ENCODE measurements at places on chromosomes 7 and 10.

GRCh38 chr7:113657603-113658002 lies 261.2 kb downstream of the PPP1R3A start:
- DNase-seq = no peak

DNA sequence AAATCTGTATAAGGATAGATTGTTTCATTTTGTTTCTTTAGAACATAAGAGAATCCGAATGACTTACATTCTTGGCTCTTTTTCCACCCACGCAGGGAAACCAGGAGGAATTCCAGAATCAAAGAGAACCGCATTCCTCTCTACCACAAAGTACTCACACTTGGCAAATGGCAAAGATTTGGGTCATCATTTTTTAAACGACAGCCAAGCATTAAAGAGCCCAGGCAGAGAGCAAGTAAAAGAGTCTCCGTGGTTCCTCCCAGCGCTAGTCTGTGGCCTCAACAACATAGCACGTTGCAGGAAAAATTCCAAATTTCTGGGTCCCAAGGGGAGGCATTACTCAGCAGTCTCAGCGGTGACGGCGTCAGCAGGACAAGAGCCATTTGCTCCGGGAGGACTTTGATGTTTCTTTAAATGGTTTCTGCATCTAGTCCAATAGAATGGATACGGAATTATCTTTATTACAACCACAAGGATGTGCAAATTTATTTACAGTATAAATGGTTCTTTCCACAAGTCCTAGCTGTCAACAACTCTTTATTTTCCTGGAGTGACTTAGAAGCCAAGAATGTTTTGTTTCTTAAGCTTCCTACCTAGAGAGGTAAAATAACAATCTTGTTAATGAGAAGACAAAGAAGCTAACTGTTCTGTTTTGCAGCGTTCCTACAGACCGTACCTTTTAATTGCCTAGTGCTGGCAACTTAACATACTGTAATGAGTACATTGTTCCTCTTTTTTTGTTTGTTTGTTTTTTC lies 232.5 kb downstream of the SKIDA1 start:
- DNase-seq = peak; percentile 72

DNA sequence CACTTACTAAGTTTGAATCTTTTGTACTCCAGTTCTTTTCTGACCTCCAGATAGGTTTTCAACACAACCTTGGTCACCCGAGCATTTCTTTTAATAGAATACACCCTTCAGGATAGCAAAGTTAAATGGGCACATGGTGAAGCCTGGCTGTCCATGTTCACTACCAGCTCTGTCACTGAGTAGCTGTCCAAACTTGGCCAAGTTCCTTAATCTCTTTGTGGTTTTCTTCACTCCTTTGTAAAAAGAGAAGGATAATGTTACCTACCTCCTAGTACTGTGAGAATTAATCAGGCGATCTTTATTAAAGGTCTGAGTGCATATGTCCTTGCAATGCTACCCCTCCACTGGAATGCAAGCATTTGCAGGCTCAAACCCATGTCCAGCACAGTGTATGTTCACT lies 128.1 kb upstream of the PTPRZ1 start:
- no peak for DNase-seq

DNA sequence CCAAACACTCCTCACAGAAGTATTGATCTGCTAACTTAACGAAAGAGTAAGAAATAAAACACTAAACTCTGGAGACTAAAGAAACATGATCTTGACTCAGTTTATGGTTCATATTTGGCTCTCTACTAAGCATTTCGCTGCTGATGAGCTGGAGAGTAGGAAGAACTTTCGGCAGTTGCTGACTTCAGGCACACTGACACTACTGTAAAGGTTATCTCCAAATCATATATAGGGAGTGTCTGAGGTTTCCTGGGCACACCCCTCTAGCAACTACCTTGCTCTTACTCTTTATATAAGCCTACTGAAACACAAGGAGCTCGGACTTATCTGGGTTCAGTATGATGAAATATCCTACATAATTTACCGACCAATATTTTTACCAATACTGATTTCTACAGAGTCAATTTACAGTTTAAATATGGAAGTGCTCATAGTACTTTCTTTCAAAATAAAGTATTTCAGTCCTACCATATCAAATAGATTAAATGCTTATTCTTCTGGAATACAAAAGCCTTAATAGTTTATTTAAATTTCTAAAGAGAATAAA lies 39.5 kb downstream of the ERCC6 start:
- DNase-seq = no peak

DNA sequence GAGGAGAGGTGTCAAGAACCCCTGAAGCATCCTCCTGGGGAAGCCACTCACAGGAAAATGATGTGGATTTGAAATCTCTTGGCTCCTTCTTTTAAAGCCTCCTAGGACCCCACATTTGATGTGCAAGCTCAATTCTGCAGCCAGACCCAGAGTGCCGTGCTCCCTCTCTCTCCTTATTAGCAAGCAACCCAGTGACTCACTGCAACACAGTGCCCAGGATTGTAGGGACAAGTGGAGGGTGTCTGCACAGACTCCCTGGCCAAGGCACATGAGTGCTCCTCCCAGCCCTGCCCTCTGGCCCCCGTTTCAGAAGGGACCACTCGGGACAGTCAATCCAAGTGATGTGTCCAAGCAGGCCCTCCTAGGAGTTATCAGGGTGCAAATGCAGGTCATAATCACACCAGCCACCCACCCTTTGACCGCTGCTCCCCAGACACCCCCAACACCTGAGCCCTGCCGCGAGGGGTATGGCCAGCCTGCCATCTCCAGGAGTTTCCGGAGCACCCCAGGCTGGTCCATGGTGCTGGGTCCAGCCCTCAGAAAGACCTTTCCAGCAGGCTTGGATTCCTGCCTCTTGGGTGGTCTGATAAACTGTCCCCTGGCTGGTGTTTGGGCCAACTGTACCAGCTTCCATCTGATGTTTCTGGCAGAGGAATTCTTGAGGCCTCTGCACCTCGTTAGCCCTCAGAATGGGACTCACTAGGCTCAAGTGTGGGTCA lies 54.5 kb upstream of the CXCL12 start:
- DNase-seq = no peak

DNA sequence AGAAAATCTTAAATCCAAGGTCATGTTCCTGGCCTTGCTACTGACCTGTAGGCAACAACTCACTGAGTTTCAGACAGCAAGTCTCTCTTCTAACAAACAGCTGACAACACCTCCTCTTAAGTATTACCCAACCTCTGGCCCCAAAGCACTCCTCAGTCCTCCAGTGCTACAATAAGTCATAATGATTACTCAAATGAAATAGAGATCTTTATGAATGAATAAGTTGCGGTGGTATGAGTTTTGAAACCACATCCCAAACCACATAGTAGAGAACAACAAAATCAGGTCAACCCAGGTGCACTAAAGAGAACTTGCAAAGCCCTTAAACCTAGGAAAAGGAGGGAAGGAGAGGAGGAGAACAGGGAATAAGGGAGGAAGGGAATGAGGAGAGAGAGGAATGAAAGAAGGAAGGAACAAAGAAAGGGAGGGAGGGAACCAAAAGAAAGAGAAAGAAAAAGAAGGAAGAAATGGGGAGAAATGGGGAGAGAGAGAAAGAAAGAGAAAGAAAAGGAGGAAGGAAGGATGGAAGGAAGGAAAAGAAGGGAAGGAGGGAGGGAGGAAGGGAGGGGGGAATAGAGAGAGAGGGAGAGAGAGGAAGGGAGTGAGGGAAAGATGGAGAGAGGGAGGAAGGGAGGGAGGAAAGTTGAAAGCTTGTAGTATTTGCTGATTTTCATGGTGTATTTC lies 142.8 kb upstream of the CALCR start:
- peak; percentile 52 for DNase-seq

DNA sequence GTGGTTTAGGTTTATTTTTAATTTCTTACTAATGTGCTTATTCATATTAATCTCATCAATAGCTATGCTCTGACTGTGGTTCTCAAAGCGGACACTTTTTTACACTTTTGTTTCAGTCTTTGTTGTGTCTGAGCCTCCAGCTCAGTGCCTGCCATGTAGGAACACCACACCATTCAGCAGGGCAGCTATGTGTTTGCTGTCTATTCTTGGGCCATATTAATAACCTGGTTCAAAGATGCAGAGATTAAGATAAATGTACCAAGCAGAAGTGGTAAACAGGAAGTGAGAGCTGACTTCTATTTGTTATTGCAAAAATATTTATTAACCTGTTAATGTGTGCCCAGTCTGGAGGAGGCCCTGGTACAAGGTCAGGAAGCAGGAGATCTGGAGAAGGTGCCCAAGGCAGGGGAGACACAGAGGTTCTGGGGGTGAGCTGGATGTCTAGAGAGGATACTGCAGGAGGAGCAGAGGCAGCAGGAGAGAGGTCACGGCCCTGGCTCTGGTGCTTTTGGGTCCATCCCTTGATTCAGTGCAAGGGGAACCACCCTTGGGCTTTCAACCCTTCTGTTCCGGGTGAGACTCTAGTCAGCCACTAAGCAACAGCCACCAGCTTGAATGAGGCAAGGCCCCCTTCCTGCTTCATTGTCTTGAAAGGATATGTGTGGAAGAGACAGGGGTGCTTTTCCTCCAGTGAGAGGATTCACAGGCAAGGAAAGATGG lies 1.9 kb downstream of the TBXAS1 start:
- no peak for DNase-seq

DNA sequence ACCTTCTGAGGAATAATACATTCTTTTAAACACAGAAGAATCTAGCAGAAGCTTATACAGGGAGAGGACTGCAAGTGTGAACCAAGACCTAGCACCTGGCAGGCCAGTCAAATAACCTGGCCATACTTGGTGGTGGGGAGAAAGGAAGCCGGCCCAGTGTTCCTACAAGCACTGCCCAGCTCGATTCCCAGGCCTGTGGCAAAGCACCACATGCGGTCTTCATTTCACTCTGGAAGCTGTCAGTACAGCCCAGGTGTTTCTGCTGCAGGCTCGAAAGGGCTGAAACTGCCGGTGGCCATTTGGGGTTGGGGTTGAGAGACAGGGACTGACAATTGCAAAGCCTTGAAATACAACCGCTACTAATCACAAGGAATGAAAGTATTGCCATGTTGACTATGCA lies 50.8 kb upstream of the EGFR start:
- no peak for DNase-seq

Measured in cardiac muscle cell (in vitro differentiated cells and primary cell).